HFFc6 (cell line): ENCODE measurements at places on chromosomes 1 and 21.

DNA sequence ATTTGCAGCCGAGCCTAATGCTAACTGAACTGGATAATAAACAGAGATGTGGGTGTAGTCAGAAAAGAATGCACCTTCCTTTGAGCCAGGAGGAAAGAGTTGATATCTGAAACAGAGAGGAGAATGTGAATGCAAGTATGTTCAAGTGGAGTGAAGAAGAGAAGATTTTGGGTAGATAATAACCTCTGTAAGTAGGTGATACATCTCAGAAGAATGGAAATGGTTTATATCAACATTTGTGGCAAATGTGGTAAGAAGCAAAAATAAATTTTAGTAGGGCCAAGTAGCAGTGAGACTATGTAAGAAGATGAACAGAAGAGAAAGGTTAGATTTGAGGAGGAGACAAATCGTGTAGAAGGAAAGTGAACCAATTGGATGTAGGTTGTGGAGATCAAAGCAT, 1.7 kb upstream of the DNTTIP2 start:
- peak; percentile 59 for DNase-seq

GRCh38 chr1:216785737-216786136, 62.5 kb upstream of the ESRRG start:
- DNase-seq, result no peak

GRCh38 chr1:33286451-33287185, 30.3 kb downstream of the ZNF362 start:
- DNase-seq, result no peak

DNA sequence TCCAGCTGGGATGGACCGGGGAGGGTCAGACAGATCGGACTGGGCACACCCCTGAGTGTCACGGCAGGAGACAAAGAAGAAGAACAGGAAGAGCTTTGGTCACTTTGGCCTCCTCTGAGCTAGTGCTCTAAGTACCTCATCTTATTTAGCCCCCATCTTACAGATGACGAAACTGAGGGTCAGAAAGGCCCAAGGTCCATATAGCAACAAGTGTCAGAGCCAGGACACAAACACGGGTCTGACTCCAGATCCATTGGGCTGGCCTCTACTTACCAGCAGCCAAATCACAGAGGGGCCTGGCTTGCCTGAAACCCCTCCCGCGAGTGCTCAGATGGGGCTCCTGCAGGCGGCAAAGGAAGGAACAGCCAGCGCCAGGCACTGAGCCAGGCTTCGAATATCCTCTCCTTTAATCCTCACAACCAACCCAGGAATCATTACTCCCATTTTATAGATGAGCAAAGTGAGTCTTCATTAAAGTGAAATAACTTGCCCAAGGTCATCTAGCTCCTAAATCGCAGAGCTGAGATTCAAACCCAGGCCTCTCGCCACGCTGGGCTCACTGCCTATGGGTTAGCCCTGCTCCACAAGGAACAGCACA, 25.7 kb upstream of the SELENON start:
- DNase-seq, result no peak

GRCh38 chr1:171220081-171220420, 28.2 kb upstream of the FMO1 start:
- peak; percentile 82 for DNase-seq

DNA sequence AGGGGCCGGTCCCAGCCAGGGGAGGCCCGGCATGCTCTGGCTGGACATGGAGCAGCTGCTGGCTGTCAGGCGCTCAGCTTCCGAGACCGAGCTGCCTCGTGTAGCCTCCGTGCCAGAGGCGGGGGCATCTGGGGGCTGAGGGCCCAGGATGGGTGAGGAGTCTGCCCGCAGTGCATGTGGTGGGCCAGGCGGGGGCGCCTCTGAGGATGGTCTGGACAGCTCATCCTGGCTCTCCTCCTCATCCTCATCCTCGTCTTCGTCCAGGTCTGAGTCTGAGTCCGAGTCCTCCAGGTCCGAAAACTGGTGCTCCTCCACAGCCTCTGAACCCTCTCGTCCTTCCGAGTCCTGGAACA, 28.9 kb upstream of the EDN2 start:
- DNase-seq, result no peak

GRCh38 chr1:178646821-178647220, 78.2 kb upstream of the RALGPS2 start:
- no peak for DNase-seq

DNA sequence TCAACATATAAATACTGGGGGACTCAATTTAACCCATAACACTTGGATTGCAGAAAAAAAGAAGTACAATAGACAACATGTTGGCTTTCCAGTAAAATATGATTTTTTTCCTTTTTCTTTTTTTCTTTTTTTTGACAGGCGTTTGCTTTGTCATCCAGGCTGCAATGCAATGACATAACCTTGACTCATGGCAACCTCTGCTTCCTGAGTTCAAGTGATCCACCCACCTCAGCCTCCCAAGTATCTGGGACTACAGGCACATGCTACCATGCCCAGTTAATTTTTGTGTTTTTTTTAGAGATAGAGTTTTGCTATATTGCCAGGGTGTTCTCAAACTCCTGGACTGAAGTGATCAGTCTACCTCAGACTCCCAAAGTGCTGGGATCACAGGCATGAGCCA, 1512.0 kb upstream of the PRMT6 start:
- DNase-seq, result peak; percentile 48

DNA sequence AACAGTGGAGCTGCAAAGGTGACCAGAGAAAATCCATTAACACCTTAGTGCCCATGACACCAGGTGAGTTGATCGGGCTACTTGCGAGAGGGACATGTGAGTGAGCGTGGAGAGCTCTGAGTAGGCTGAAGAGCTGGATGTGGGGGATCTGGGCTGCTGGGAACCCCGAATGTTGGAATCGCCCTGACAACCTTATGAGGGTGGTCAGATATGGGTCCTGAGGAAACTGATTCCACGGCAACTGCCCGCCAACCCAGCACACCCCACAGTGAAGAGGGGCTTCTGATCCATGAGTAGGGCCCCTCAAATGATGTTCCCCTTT, 705 bp upstream of the QSOX1 start:
- no peak for DNase-seq

- no peak for DNase-seq
These were observed 465.7 kb downstream of the SMYD3 start for GRCh38 chr1:246041360-246041759.

DNA sequence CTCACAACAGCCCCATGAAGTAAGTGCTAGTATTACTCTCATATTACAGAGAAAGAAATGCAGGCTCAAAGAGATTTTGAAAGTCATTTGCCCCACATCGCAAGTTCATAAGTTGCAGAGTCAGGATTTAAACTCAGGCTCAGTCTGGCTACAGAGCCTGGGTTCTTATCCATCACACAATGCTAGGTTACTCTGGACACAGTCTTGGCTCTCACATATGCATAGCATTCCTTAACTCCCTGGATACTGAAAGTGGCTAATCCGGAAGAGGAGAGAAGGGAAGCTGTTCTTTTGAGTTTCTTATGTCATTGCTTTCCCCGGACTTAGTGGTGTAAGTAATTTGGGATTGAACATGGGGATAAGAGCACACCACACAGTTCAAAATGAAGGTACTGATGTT, 357.4 kb upstream of the PLXNA2 start:
- no peak for DNase-seq

GRCh38 chr1:45187725-45188124, 18.7 kb downstream of the ZSWIM5 start:
- no peak for DNase-seq

- DNase-seq, result peak; percentile 25
These were observed 5.8 kb upstream of the FAM167B start for GRCh38 chr1:32241001-32241763.

DNA sequence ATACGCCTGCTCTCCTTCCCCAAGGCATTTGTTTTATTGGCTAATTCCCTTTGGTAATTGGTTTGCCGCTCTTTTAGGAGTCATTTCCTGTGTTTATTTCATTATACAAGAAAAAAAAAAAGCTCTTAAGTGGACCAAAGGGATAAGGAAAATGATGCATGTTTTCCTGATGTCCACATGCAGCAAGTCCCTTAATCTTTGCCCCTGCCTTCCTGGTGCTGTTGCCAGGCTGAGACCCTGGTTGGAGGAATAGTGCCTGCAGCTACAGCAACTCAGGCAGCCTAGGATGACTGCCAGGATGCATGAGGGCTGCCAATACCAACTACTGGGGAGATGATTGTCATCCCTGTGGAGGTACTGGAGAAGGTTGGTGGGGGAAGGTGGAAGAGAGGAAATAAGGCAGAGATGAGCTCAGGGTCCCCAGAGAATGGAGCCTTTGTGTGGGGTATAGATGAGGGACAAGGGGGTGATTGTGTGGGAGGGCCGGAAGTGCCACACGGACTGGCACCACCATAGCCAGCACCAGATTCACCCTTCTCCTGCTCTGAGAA, 6.1 kb upstream of the GATAD2B start:
- peak; percentile 37 for DNase-seq

DNA sequence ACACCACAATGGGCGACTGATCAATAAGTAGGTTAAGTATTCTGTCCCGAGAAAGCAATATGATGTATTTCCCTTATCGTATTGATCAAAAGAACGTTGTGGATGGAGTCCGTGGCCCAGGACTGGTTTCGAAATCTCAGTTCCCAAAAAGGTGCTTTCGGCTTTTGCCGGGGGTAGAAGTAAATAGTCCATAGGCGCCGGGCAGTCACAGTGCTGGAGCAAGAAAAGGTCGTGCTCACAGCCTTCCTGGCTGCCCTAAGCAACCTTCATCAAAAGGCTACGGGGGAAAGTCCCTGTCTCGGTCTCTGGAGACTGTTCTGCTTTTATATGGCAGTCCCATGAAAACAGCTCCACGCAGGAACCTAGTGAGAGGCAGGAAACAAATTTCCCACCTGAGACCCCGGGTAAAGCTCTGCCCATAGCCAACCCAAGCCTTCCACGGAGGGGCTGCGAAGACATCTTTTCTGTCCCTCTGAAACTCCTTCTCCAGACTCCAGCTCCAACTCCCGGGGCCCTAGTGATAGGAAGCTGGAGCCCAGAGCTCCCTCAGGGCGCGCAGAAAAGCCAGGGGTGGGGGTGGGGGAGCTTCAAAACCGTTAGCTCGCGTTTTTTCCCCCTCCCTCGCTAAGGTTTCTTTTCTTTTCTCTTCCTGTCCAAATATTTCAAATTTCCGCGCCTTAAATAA, 7.0 kb downstream of the CDKN2C start:
- DNase-seq, result peak; percentile 27

DNA sequence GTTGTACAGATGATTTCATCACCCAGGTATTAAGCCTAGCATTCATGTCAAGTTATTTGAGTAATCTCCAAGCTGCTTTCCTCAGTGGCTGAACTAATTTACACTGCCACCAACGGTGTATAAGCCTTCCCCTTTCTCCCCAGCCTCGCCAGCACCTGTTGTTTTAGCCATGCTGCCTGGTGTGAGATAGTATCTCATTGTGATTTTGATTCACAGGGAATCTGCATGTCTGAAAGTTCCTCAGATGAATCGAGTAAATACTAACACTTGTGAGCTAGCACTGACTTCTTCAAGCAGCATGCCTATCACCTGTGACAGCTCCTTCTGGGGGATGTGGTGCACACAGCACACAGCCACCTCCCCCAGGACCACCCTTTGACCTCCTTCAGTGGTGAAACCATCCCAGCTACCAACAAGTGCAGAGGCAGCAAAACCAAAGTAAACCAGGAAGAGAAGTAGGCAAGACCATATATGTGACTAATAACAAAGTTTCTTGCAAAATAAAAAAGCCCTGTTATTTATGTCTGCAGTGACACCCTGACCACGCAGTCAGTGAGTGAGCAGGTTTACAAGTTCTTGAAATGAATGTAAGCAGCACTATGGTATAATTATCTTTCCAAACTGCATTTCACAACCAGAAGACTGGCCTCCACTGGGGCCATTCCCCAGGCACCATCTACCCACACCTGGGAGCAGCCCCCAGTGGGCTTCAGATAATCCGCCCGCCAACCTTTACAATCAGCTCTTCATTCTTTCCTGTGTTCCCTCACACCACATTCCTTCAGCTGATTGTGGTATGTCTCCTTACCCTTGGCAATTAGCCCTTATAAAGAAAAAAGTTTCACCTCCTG, 173.8 kb downstream of the ETS2 start:
- no peak for DNase-seq

GRCh38 chr1:215844266-215844665, 277.2 kb downstream of the KCTD3 start:
- no peak for DNase-seq

DNA sequence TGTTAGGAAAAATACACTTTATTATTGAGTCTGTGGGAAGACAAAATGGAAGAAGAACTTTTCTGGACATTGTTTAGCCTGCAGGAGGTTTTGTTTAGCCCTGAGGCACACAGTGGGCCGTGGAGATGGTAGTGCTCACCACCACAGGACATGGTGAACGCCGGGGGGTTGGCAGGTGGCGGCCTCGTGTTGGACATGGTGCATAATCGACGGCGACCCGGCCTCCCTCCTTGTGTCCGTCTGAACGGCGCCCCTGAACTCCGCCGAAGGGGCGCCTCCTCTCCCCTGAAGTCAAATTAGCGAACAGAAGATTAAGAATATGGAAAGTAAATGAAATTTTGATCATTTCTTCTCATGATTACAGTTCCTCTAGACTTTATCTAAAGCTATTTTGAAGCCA, 126.4 kb downstream of the PCBP3 start:
- no peak for DNase-seq

- DNase-seq, result no peak
These were observed 54.1 kb upstream of the CFAP298 start for GRCh38 chr21:32666258-32666657.

DNA sequence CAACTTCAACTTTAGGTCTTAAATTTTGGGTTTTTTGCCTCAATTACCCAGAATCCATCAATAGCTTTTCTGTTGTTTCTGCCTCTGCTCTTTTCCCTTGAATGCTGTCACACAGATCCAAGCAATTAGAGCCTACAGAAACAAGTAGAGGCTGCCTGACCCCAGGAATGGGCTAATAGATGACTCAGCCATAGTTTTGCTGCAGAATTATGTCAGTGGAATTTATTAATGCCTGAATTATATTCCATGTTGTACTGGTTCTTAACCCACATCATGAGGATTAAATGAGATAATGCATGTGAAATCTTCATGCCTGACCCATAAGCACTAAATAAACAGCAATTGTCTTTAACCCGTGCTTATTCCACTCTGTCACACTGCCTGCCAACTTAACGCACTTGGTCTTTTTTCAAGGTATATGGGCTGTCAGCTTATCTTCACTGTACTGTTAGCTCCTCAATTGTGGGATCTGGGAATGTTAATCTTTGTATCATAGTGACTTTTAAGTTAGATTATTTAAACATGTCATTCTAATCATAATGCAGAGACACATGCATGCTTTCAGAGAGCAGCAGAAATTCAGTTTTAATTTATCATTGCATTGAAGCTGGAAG, 213.3 kb downstream of the ROR1 start:
- peak; percentile 67 for DNase-seq
